ENCODE measurements at places on chromosomes 2 and 18.

- no peak for DNase-seq
These were observed 463.3 kb downstream of the IRS1 start for GRCh38 chr2:226336283-226336682.

- DNase-seq: no peak
These were observed 11.2 kb downstream of the CFLAR start for GRCh38 chr2:201127152-201127511.

GRCh38 chr2:162333968-162334367, 10.0 kb upstream of the GCA start:
- no peak for DNase-seq

- DNase-seq: no peak
These were observed 285.9 kb downstream of the FBXO15 start for GRCh38 chr18:73861771-73862170.

DNA sequence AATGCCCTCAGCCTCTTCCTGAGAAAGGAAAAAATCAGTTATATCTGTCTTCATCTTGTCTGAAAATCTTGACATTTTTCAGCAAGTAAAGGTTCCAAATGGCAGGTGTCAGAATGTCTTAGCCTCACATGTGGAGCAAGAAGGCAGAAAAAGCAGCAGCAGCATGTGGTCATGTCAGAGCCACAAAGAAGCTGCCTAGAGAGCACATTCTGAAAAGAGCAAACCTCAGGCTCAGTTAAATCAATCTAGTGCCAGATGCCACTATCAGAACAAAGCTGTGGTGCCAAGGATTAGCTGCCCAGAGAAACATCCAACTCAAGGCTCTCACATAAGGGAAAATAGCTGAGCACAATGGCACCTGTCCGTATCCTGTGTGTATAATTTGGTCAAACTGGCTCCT, 105.9 kb downstream of the SRBD1 start:
- DNase-seq: no peak

DNA sequence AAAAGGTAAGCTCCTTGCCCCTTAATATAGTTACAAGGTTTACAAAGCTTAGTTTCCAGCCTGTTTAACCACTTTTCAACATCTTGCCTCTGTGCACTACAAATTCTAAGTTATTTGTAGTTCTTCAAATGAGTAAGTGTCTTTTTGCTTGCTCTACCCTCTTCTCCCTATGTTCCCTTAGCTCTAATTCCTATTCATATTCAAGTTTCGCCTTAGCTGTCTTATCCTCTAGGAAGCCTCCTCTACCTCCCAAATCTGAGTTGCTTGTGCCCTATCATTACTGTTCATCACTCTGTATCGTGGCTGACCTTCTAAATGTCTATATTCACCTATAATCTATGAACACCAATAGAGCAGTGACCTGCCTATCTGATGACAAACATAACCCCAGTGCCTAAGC, 25.3 kb downstream of the NRXN1 start:
- DNase-seq: no peak

DNA sequence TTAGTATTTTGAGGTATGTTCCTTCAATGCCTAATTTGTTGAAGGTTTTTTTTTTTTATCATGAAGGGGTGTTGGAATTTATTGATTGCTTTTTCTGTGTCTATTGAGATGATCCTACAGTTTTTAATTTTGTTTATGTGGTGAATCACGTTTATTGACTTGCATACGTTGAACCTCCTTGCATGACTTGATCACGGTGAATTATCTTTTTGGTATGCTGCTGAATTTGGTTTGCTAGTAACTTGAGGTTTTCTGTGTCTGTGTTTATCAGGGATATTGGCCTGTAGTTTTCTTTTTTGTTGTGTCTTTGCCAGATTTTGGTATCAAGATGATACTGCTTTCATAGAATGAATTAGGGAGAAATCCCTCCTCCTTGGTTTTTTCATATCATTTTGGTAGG, 23.9 kb downstream of the CLIP4 start:
- no peak for DNase-seq

GRCh38 chr2:234678711-234679110, 181.8 kb upstream of the ARL4C start:
- no peak for DNase-seq

DNA sequence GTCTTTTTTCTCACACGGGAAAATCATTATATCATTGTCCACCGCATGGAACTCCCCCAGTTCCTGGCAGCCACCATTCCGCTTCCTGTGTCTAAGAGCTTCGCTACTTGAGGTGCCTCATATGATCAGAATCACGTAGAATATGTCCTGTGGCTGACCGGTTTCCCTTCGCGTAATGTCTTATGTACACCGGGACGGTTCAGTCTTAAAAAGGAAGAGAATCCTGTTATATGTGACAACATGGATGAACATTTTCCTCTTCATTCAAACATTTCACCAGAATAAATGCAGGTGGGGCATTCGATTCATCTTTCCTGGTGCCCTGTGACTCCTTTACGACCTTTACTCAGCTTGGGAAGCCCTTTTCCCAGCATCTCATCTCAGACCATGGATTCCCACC, 131.7 kb upstream of the TWIST2 start:
- DNase-seq: no peak

GRCh38 chr18:74519320-74520095, 14.8 kb upstream of the CNDP1 start:
- no peak for DNase-seq

DNA sequence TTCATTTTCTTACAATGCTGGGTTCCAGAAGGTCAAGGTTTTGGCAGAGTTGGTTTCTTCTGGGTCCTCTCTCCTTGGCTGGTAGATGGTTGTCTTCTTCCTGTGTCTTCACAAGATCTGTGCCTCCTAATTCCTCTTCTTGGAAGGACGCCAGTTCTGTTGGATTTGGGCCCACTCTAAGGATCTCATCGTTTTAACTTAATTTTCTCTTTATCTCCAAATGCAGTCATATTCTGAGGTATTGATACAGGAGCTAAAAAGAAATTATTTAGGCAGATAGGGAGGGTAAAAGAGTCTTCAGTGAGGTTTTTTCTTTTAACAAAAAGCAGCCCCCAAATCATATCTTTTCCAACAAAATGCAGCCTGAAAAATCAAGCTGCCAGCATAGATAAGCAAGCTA, 998.4 kb downstream of the SOCS6 start:
- DNase-seq: no peak

GRCh38 chr2:229714736-229715541, 584 bp upstream of the DNER start:
- peak; percentile 31 for DNase-seq
